NCI-H2029 treated with DMSO at 0.1 percent for 48 hours (cell line): ENCODE measurements at places on chromosomes 16 and 17.

GRCh38 chr16:17801068-17801467 is 330.3 kb upstream of the XYLT1 start:
- no peak for DNase-seq

- no peak for DNase-seq
Observed at GRCh38 chr16:65154321-65154720, 32.5 kb upstream of the CDH11 start.

GRCh38 chr16:77273-77806 is 685 bp upstream of the MPG start:
- no peak for DNase-seq

- DNase-seq = no peak
Observed at GRCh38 chr17:27670791-27671590, 40.0 kb downstream of the LGALS9 start.

DNA sequence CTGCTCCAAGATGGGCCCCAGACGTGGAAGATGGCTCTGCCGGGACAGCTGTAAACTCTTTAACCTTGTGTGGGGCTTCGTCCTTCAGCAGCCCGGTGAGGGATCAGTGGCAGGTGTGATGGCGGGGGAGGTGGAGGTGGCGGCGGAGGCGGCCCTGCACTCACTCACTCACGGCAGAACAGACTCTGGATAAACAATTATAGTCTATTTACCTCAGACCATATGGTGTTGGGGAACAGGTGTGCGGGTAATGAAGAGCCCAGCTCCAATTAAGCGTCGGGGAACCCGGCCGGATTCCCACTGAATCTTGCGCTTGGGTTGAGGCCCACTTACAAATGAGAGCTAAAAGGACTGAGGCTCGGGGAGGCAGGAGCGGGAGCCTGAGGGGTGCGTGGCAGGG is 104.3 kb upstream of the SDK2 start:
- DNase-seq = peak; percentile 38

DNA sequence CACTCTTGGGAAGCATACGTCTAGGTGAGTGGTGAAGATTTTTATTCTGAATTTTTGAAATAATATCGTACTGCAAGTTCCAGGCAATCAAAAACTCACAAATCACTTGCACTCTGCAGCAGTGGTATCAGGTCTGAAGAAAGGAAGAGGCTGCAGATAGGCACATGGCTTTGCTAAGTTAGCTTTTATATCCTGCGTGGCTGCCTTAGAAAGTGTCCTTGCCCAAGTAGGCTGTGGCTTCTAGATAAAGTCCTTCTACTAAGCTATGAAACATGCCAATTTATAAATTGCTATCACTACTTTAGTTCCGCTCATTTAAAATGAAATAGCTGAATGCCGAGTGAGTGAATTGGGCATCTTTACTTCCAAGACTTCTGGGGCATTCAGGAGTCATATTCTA is 17.9 kb downstream of the WWOX start:
- DNase-seq = no peak

DNA sequence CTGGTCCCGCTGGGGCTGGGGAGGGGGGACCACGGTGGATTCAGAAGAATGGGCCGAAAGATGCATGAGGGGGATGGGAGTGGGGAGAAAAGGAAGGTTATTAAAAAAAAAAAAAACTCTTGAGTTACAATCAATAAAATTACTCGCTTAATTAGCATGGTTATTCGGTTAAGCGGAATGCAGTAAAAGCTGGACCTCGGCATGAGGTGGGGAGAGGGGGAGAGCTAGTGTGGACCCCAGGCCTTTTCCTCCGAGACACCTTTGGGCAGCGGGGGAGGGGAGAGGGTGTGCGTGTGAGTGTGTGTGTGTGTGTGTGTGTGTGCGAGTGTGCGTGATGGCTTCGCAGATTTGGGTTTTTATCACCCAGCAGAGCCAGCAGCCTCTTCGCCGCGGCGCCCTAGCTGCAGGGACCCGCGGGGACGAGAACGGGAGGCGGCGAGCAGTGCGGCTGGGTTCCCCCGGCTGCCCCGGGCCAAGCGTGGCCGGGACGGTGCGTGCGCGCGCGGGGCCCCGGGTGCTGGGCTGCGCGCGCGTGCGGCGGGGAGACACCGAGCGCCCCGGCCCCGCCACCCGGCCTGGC is 3.7 kb downstream of the BAHCC1 start:
- no peak for DNase-seq

DNA sequence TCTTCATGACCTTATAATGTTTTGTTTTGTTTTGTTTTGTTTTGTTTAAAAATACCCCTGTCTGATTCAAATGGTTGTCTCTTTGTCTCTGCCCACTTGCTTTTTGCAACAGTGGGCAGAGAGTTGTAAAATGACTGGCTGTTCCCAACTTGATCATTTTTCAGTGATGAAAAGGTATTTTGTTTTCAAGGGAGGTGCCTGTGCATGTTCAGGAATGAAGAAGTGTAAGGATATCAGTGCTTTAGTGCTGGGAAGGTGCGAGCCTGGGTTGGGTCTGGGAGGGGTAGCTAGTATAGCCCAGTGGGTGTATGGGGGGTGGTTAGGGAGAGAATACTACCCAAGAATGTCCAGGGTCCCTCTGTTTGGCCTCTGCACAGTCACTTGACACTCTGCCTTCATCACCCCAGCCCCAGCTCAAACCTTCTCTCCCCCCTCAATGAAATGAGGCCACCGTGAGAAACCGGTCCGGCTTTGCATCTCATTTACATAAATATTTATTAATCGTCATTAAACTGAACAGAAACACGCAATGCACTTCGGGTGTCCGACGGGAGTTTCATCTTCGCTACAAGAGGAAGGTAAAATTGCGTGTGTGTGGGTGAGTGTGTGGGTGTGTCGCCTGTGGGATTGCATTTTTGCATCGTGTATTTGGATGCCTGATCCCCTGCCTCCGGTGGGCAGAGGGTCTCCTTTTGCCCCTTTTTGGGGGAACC is 4.3 kb downstream of the NEUROD2 start:
- DNase-seq = no peak
